GM23338 (cell line): ENCODE measurements at places on chromosomes 16 and 17.
A peak's percentile ranks its signal among the peaks of the same experiment; 100 is the strongest.

DNA sequence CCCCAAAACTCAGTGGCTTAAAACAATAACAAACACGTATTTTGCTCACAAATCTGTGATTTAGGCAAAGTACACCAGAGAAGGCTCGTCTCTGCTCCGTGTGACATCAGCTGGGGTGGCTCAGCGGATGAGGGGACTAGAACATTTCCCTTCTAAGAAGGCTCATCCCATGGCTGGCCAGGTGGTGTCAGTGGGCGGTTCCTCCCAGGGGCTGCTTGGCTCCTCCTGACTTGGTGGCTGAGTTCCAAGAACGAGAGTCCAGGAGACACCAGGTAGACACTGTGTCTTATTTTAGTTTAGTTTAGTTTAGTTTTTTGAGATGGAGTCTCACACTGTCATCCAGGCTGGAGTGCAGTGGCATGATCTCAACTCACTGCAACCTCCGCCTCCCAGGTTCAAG is 5.6 kb upstream of the CHMP6 start:
- H3K27ac ChIP-seq: no peak overlapping the region
- no peak overlapping the region for H3K4me3 ChIP-seq
- H3K27me3 ChIP-seq: no peaks in the 10 kb centered on the region

GRCh38 chr16:29011112-29011511 is 26.3 kb downstream of the LAT start:
- no peaks in the 10 kb centered on the region for H3K4me1 ChIP-seq
- peak; percentile 78 for DNase-seq
- no peaks in the 10 kb centered on the region for H3K36me3 ChIP-seq
- H3K27me3 ChIP-seq: no peaks in the 10 kb centered on the region
- H3K27ac ChIP-seq: no peak overlapping the region

- H3K36me3 ChIP-seq: no peaks in the 10 kb centered on the region
- no peaks in the 10 kb centered on the region for H3K4me1 ChIP-seq
- H3K27ac ChIP-seq: no peak overlapping the region
- DNase-seq: no peak
- H3K27me3 ChIP-seq: no peaks in the 10 kb centered on the region
- no peak overlapping the region for H3K4me3 ChIP-seq
Observed at GRCh38 chr17:19770985-19771735, 23.1 kb upstream of the ALDH3A1 start.

- peak overlapping the region; percentile 43; the same call in 1 of the 2 replicates for H3K4me3 ChIP-seq
- H3K4me1 ChIP-seq: no peaks in the 10 kb centered on the region
- no peaks in the 10 kb centered on the region; the same call in 1 of the 2 replicates for H3K36me3 ChIP-seq
- peak; percentile 68 for DNase-seq
- no peak overlapping the region for H3K27ac ChIP-seq
Observed at GRCh38 chr16:87053016-87053982, 263.9 kb downstream of the C16orf95 start.

- DNase-seq: no peak
- no peak overlapping the region for H3K27ac ChIP-seq
- H3K36me3 ChIP-seq: no peaks in the 10 kb centered on the region
- no peaks in the 10 kb centered on the region for H3K27me3 ChIP-seq
- peaks cover 11% of the 10 kb centered on the region for H3K4me1 ChIP-seq
- no peak overlapping the region for H3K4me3 ChIP-seq
Observed at GRCh38 chr17:75313941-75314551, 24.8 kb upstream of the SLC25A19 start.

DNA sequence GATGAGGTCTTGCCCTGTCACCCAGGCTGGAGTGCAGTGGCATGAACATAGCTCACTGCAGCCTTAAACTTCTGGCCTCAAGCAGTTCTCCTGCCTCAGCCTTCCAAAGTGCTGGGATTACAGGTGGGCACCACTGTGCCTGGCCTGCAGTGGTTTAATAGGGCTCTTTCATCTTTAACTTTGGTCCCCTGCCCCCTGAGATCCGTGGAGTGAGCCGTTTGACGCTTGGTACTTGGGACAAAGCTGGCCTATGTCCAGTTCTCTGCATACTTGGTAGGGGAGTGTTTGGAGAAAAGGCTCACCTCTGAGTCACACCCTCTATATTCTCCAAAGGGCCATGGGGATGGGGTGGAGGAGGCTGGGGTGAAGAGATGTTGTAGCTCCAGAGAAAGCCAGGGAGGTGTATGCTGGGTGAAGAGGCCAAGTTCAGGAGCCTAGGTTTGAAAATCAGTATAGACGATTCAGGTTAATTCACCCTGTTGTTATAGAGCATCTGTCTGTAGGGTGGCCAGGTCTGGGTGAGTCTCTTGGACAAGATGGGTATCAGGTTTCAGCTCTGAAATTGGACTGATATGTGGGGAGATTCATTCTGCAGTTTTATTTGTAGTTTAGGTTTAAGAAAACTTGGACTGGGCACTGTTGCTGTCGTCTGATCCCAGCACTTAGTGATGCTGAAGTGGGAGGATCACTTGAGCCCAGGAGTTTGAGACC is 17.6 kb downstream of the ABCC1 start:
- peaks cover 30% of the 10 kb centered on the region for H3K4me1 ChIP-seq
- no peaks in the 10 kb centered on the region; the same call in 1 of the 2 replicates for H3K36me3 ChIP-seq
- no peaks in the 10 kb centered on the region for H3K27me3 ChIP-seq
- H3K27ac ChIP-seq: peak overlapping the region; percentile 28; the same call in 1 of the 2 replicates

DNA sequence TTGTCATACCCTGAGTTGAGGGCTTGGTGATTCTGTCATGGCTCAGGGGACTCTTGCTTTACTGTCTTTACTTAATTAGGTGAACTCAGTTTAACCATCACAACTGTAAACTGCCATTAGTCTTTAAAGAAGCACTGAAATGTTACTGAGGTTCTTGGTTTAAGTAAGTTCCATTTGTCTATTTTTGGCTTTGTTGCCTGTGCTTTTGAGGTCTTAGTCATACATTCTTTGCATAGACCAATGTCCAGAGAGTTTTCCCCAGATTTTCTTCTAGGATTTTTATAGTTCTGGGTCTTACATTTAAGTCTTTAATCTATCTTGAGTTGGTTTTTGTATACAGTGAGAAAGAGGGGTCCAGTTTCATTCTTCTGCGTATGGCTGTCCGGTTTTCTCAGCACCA is 137.5 kb downstream of the SOCS1 start:
- no peak overlapping the region for H3K27ac ChIP-seq
- no peak for DNase-seq
- no peaks in the 10 kb centered on the region for H3K36me3 ChIP-seq
